ENCODE measurements at places on chromosomes 6 and 20. TPM values are rescaled to one million over a fixed set of nuclear protein-coding genes. Genes with fewer than 3 reads are reported as not detected.

DNA sequence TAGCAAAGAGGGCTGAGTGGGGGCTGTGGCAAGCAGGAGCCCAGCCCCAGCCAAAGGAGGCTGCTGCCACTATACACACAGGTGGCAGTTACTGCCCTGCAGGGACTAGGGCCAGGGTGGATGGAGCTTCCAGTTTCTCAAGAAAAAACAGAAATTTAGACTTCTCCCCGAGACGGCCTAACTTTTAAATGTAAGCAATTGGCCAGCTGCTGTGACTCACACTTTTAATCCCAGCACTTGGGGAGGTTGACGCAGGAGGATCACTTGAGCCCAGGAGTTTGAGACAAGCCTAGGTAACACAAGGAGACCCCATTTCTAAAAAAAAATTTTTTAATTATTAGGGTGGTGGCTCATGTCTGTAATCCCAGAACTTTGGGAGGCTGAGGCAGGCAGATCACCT lies 98.2 kb upstream of the NFATC2 start:
- DNase-seq, result no peak

DNA sequence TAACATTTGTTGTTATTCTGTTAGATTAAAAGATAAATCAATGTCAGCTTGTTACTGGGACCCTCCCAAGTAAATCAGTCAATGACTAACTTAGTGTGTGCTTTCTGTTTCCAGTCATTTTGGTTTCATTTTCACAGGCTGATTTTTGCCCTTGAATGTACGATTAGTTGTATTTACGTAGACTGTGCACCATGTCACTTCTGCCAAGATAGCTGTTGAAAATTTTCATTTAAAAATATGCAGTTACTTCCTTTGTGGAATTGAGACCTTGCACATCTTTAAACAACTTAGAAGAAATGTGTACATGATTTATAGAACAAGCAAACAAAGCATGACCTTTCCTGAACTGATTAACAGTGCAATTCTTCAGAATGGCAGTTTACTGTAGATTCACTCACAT lies 944.8 kb upstream of the CITED2 start:
- no peak for DNase-seq

- DNase-seq, result no peak
Measured at GRCh38 chr6:142867355-142867801, 77.6 kb downstream of the HIVEP2 start.

DNA sequence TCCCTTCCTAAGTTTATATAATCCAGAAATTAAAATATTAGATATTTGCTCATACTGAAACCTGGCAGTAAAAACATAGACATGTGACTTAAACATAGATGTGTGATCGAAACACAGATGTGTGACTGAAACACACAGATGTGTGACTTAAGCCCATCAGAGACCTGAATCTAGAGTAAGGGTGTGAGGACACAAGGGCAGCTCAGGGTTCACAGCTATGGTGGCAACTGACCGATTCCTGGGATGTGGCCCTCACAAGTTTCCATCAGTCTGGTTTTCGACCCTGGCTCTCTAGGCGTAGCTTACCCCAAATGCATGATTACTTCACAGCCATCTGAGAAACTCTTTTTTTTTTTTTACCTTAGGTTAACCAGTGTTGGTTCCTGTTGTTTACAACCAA lies 137.0 kb downstream of the NRN1 start:
- DNase-seq, result no peak

GRCh38 chr6:104134876-104135275 lies 724.8 kb downstream of the HACE1 start:
- DNase-seq, result no peak

- no peak for DNase-seq
Measured at GRCh38 chr6:115712291-115712961, 348.3 kb downstream of the FRK start.

DNA sequence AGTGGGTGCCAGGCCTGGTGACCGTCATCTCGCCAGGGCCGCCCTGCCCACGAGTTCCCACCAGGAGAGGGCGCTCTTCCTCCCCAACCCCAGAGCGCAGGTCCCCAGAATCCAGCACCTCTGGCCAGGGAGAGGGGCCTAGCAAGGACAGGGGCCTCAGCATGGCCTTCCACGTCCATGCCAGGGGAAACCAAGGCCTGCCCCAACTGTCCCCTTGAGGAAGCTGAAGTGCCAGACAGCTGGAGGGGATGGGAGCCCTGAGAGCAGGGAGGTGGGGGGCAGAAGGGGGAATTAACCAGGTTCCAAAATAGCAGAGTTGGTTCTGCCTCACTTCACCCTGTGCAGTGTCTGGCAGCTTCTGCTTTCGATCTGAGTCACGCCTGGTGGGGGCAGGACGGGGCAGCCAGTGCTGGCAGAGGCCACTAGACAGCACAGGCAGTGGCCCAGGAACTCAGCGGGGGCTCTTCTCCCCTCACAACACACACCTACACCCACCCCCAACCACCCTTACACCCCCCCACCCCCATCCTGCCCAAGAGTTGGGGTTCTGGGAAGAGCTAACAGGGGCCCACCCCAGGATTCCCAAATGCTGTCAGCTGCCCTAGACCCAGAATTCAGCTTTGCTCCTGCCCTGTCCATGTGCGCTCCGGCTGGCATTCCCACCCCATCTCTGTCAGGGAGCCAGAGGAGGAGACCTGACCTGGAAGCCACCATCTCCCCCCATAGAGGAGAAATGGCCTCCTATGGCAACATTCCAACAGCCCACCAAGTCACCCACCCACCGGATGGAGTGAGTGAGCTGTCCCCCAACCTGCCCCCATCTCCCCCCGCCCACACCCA lies 29.2 kb downstream of the TFEB start:
- DNase-seq, result peak; percentile 90

DNA sequence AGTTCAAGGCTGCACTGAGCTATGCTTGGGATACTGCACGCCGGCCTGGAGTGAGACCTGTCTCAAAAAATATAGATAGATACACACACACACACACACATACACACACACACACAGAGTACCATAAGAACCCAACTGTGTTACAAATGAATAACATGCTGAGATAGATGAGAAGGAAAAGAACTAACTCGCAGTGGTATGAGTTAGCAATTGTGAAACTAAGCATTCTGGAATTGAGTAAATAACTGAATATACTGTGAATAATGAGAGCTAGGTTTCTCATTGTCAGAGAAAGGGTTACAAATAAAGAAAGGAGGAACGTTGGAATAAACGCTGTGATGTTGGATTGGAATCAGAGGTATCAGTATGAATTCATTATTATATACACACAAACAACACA lies 14.6 kb upstream of the FAXC start:
- DNase-seq, result no peak

DNA sequence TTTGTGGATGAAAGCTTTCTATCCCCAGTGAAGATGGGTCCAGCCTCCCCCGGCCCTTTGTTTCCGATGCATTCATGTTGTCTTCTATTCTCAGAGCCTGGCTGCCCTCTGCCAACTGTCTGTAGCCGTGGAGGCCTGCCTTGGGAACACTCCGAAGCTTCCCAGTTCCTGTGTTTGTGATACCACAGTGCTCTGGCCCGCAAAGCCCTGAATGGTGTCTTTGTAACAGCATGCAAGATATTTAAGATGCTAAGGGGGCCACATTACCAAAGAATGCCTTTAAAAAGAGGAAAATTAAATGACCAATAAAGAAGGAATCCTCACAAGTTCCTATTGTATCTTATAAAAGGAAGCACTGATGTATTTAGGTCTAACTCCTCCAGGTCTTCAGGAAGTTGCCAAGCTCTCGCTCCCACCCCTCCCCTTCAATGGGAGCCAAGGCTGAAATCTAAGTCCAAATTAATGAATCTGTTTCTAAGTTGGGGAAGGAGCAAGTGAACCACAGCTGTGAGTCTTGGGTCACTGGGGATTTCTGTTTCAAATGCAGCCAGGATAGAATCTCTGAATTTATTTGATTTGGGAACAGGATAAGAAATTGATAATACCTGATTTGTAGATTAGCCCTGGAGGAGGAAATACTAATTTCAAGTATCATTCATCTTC lies 596.1 kb downstream of the QKI start:
- peak; percentile 52 for DNase-seq

GRCh38 chr6:12355354-12355753 lies 65.2 kb downstream of the EDN1 start:
- no peak for DNase-seq

DNA sequence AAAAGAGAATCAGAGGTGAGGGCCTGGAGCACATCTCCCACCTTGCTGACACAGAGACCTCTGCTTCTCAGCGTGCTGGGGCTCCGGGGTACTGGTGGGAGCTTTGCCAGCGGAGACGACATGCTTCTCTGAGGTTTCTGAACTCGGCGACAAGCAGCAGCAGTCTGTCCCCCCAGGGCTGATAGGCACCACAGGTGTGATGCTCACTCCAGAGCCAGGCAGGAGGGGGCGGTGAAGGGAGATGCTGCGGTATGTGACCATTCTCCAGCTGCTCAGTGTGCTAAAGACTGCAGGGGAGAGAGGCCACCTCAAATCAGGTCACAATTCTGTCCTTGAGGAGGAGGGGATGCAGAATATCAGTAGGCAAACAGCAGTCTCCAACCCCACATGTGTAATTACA lies 219.9 kb downstream of the ALDH8A1 start:
- no peak for DNase-seq

GRCh38 chr20:60132827-60133670 lies 174.8 kb downstream of the CDH26 start:
- no peak for DNase-seq

DNA sequence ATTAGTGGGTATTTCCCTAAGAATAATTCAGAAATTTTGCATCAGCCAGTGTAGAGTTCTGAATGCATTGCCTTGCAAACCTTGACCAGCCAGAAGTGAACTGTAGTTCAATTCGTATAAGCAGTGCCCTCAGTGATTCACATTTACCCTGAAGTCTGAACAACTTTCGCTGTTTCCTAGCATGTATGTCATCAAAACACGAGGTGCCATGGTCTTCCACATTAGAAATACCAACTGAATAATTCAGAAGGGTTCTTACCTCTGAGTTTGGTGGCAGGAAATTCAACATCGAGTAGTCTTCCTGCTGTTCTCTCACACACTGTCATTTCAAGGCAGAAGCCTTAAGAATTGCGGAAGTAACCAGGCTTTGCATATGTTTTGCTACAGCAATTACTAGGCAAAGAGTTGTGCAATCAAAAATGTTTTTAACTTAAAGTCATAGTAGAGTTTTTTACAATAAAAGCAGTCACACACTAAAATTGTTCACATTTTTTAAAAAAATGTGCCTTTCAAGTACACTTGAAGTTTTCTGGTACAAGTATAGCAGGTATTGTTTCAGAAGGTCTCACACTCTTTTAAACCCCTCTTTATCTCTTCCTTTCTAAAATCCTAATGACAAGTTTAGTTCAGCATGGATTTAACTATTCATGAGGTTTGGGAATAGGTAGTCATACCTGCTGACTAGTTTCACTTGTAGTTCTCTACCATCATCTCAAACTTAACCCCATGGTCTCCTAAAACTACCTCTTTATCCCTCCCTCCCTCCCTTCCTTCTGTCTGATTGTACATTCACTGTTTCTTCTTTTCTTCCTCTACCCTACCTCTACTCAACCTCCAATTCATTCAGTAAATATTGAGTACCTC lies 118.3 kb downstream of the STXBP5 start:
- no peak for DNase-seq

DNA sequence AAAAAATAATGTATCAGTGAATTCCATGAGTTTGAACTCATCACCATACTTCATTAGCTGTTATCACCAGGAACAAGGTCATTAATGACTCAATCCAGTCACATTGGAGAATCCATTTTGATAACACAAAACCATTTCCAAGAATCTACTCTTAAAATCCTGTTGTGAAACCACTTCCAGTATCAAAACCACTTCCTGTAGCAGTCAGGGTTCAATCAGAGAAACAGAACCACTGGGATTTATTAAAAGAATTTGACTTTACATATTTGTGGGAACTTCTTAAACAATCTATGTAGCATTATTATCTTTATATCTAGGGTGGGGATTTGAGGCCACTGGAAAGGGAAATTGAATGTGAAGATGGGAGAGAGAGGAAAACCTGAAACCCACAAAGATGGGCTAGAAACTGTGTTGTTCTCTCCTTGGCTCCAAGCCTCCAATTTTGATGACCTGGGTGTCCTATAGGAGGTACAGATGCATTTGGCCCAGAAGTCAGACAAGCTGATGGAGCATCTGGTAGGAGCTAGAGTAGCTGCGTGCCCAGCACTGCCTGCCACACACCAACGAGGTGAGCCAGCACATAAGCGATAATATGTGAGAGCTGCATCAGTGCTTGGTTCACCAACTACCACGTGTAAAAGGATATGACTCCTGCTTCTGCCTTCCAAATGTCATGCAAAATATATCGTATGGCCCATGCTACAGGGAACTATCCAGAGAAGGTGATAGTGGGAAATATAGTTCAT lies 117.0 kb downstream of the TMEM200A start:
- DNase-seq, result no peak

GRCh38 chr6:41565701-41566100 lies 19.5 kb downstream of the FOXP4 start:
- peak; percentile 14 for DNase-seq

The RHAG gene
- total RNA-seq, result 0.62 TPM

The HMGCLL1 gene
- total RNA-seq, result 1.3 TPM

The NT5DC1 gene
- total RNA-seq, result 55.0 TPM

The HTR1B gene
- not detected for total RNA-seq

The PMEPA1 gene
- 24.7 TPM for total RNA-seq

The FRMD1 gene
- total RNA-seq, result 0.45 TPM

The RFX6 gene
- not detected for total RNA-seq
